ENCODE measurements at places on chromosomes 1 and 21. TPM values are rescaled to one million over a fixed set of nuclear protein-coding genes. Genes with fewer than 3 reads are reported as not detected.
A peak's percentile ranks its signal among the peaks of the same experiment; 100 is the strongest.

DNA sequence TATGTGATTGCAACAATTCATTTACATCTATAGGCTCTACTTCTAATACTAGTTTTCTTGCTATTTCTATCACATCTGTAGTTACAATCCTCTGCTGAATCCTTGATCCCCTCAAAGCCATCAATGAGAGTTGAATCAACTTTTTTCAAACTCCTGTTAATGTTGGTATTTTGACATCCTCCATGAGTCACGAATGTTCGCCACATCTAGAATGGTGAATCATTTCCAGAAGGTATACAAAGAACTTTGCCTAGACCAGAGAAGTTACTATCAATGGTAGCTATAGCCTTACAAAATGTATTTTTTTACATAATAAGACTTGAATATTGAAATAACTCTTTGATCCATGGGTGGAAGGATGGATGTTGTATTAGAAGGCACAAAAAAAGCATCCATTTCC is 110.0 kb downstream of the AMY1C start:
- no peaks in the 10 kb centered on the region for H3K4me1 ChIP-seq
- H3K36me3 ChIP-seq, result no peaks in the 10 kb centered on the region

GRCh38 chr1:58745117-58745516 is 38.7 kb downstream of the JUN start:
- H3K36me3 ChIP-seq, result no peaks in the 10 kb centered on the region
- peaks cover 23% of the 10 kb centered on the region for H3K4me1 ChIP-seq
- DNase-seq, result no peak
- H3K4me3 ChIP-seq, result no peak overlapping the region

DNA sequence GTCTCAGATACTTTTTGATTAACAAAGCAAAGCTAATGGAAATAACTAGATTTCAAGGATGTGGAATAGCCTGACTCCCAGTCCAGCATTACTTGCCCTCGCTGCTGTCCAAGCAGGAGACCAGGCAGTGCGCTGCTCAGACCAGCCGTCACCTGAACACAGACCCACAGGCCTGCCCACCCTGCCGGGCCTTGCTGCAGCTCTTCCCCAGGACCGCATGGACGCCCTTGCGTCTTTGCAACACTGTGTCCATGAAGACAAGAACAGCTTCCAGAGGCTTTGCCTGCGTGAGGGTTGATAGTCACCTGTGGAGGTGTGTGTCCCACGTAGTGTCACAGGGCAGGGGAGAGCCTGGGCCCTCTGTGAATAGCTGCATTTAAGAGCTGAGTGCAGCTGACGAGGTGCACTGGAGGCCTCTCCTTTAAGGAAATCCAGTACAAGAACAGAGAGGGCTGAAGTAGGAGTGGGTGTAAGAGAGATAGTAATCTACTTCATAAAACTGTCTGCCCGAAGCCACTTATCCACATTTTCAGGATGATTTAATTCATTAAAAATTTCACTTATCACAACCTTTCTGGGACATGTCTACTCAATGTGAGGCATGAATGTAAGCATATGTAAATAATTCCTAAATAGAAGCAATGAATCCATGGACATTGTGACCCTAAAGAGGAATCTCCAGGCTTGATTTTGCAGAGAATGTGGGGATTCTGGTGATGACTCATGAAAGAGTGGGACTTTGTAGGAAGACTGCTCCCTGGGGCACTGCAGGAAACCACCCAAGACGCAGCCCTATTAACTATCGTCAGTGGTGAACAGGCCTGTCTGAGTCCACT is 176.2 kb upstream of the RAB4A start:
- no peak overlapping the region for H3K4me3 ChIP-seq
- H3K27me3 ChIP-seq, result peaks cover 23% of the 10 kb centered on the region
- DNase-seq, result peak; percentile 16
- no peaks in the 10 kb centered on the region for H3K36me3 ChIP-seq

ECE1 gene
- 86.8 TPM for total RNA-seq

Data from PC-3 (cell line).